Kidney epithelial cell (primary cell): ENCODE measurements at places on chromosomes 1 and 21. TPM values are rescaled to one million over a fixed set of nuclear protein-coding genes. Genes with fewer than 3 reads are reported as not detected.

Gene HMGCS2
- not detected in 2 replicates for total RNA-seq

Gene EFHD2
- total RNA-seq: 54.6 and 63.3 TPM in 2 replicates

Gene SEMA6C
- total RNA-seq: 6.9 and 9.9 TPM in 2 replicates

Gene FCRL5
- total RNA-seq: not detected in 2 replicates

Gene SPATA21
- total RNA-seq: not detected in 2 replicates

Gene HENMT1
- total RNA-seq: 5.1 and 6.6 TPM in 2 replicates

Gene MYOG
- not detected in 2 replicates for total RNA-seq

Gene NLRP3
- 1.5 and 2.4 TPM in 2 replicates for total RNA-seq

Gene SLAMF9
- not detected in 2 replicates for total RNA-seq
